ENCODE measurements at places on chromosomes 4 and X. TPM values are rescaled to one million over a fixed set of nuclear protein-coding genes. Genes with fewer than 3 reads are reported as not detected.

VSIG4 gene
- total RNA-seq, result 39.1 TPM

ANK2 gene
- 92.3 TPM for total RNA-seq

PNMA5 gene
- total RNA-seq, result not detected

GNRHR gene
- not detected for total RNA-seq

MED12 gene
- total RNA-seq, result 14.6 TPM

PPP1R3F gene
- total RNA-seq, result 29.2 TPM

TKTL2 gene
- total RNA-seq, result not detected

TACC3 gene
- total RNA-seq, result 1.5 TPM

TCP11X2 gene
- not detected for total RNA-seq

CYSLTR1 gene
- total RNA-seq, result not detected

METTL14 gene
- total RNA-seq, result 8.2 TPM

USP46 gene
- total RNA-seq, result 13.2 TPM

KIF4A gene
- not detected for total RNA-seq

DRP2 gene
- 0.10 TPM for total RNA-seq

GAB3 gene
- 1.2 TPM for total RNA-seq

CLIC2 gene
- total RNA-seq, result 8.9 TPM

GPRIN3 gene
- 1.6 TPM for total RNA-seq

Data from gastrocnemius medialis (tissue), 4 donors.